Activated T-cell treated with anti-CD3 and anti-CD28 coated beads for 48 hours (primary cell): ENCODE measurements at places on chromosomes 3 and 15.
A peak's percentile ranks its signal among the peaks of the same experiment; 100 is the strongest.

DNA sequence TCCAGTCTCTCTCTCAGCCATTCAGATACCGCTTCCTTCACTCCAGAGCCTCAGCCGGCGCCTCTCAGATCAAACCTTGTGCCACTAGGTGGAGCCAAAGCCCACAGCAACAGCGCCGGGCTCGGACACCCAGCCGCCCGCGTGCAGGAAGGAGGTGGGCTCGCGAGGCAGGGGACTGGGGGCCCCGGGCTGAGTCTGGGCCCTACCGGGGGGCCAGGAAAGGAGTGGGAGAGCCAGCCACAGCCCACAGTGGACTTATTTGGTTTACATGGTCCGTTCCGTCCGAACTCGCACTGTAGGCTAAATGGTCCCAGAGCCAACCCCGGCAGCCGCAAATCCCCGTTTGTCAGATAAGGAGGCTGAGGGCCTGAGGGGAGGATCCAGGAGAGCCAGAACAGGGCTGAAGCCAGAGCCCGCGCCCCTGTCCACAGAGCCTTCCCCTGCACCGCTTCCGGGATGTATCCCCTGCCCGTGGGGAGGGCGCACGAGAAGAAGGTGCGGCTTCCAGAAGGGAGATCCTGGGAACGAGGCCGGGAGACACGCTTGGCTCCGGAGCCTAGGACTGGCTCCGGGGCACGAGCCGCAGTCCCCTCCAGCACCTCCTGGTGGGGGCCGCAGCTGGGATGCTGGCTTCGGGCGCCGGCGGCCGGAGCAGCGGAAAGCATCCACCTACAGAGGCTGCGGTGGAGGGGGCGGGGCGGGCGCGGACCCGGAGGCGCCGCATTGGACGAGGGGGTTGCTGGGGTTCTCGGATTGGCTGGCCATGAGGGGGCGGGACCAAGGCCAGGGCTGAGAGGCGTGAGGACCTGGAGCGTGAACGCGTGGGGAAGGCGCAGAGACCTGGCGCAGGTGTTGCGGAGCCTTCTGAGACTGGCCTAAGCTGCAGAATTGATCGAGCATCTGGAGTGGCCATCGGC, 6.5 kb upstream of the CYP11A1 start:
- DNase-seq = peak; percentile 94

- DNase-seq = no peak
Observed at GRCh38 chr15:56640549-56640948, 92.8 kb downstream of the ZNF280D start.

DNA sequence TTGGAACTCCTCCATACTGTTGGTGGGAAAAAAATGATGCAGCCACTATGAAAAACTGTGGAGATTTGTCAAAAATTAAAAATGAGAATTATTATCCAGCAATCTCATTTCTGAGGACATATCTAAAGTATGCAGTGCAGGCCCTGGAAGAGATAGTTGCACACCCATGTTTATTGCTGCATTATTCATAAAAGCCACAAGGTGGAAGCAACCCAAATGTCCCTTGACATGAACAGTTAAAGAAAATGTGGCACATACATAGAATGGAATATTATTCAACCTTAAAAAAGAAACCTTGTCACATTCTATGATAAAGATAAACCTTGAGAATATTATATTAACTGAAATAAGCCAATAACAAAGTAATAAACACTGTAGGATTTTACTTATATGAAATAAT, 80.9 kb upstream of the ARHGEF26 start:
- no peak for DNase-seq

DNA sequence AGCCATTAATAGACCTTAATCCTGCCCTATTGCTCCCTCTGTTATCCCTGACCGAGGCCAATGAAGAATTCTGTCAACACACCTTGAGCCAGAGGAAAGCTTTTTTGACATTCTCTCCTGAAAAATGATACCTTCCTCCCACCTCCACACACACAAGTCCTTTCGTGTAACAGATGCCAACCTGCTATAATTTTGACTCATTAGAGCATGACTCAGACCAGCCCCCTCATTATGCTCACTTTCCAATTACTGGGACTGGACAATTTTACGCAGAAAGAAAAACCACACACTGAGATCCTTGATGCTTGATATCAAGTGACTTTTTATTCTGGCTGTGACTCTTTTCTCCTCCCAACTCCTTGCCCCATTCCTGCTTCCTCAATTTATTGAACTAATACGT, 50.9 kb downstream of the LSAMP start:
- DNase-seq = no peak

- DNase-seq = no peak
Observed at GRCh38 chr3:124202754-124203153, 210.8 kb upstream of the ROPN1 start.

DNA sequence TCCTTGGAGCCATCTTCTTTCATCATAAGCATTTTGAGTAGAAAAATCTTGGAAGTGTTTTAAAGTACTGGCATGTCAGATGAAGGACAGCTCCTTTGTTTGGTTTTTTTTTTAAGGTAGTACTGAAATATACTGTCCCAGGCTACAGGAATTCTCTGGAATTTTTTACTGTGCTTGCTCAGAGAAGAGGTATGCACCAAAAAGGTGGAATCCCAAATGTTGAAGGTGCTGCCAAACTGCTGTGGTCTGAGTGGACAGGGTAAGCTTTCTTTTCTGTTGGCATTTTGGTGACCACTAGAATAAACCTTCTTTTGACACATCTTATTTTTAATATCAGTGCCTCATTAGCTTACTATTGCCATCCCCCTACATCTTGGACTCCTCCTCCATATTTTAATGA, 7.2 kb downstream of the GNL3 start:
- no peak for DNase-seq

GRCh38 chr3:74711913-74712512, 97.6 kb upstream of the CNTN3 start:
- DNase-seq = no peak

GRCh38 chr15:67922971-67923945, 83.4 kb upstream of the RNU6-1 start:
- DNase-seq = no peak

DNA sequence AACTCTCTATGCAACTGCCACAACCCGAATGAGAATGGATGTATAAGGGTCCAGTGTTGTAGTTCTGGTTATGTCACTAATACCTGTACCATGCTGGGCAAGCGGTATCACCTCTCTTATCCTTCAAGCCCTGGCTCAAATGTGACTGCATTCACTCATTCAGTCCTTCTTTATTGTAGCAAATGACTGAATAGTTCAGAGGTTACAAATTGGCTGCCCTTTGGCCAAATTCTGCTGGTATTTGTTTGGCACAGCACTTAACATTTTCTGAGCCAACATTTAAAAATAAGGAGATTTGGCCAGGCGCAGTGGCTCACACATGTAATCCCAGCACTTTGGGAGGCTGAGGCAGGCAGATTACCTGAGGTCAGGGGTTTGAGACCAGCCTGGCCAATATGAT, 47.5 kb downstream of the DLEC1 start:
- DNase-seq = no peak

DNA sequence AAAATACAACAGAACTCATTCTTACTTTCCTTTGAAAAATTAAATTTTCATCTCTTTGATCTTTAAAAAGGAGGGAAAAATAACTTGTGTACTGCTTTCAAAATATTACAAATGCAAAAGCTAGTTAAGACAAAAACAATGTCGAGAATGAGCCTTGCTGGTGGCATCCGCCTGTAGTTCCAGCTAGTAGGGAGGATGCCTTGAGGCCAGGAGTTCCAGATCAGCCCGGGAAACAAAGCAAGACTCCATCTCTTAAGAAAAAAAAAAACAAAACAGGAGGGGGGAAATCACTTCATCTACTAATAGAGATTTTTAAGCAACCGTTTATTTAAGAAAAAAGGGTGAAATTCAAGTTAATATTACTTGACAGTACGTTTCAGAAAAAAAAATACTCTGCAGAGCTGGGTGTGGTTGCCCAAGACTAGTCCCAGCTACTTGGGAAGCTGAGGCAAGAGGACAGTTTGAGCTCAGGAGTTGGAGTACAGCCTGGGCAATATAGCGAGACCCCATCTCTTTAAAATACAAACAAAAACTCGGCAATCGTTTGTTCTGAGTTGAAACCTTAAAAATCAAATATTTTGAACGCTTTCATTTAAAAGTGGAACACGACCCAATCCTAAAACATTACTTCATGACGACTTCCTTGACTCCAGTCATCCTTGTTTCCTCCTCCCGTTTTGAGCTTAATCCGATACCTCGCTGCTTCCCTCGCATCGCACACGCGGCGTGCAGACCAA, 1.2 kb downstream of the KPNA1 start:
- DNase-seq = no peak

DNA sequence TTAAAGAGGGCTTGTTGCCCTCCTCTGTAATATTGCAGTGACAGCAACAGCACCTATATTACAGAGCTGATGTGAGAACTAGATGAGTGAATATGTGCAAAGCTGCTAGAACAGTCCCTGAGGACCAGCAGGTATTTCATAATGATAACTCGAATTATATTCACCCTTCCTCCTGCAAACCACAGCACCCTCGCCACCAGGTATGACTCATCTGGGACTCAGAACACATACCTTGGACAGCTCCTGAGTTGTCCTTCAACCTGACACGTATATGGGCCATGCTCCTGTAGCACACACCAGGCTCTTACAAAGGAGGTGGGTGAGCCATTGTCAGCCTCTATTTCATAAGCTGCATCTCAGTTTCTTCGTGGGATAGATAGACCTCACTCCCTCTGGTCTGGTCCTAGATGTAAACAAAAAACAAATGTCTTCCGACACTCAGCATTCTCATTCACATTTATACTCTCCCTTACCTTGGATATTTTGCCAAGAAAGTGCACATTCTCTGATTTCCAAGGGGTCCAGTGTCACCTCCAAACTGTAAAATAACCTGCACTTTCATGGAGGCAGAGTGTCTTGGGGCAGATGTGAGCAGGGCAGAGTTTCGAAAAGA, 124.5 kb downstream of the TLE3 start:
- peak; percentile 10 for DNase-seq

DNA sequence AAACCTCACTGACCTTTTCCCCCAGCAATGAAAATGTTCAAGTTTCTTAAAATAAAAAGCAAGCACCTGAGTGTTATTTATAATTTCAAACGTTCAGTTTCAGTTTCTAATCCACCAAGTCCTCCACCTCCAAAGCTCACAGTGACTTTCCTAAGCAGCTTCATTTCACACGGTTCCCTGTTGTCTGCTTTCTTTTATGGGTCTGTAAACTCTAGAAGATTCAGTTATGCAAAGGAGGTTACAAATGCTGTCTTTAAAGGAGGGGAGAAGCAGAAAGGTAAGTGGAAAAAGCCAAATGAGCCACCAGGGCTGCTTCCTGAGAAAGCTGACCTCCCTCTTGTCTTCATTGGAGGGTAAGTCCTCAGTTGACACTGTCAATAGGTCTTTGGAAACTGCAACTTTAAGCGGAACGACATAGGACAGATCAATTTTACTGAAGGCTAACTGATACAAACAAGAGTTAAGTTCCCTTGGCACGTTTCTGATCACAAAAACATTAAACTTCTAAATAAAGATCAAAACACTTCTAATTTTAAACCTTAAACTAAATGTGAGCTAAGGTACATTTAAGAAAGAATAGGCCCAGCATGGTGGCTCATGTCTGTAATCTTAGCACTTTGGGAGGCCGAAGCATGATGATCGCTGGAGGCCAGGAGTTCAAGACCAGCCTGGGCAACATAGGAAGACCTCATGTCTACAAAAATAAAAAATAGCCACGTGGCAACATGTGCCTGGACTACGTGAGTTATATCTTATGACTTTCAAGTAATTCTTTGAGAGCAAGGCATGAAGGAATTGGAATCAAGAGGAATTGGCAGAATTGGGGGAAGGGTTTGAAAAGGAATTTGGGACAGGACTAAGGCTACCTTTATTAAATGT, 151.9 kb upstream of the UBE2E1 start:
- no peak for DNase-seq
